RKO (cell line): ENCODE measurements at places on chromosomes 7 and 10.

GRCh38 chr7:118183428-118183785, 557 bp upstream of the LSM8 start:
- DNase-seq: no peak

- no peak for DNase-seq
Measured at GRCh38 chr10:79106256-79107050, 37.7 kb downstream of the ZMIZ1 start.

DNA sequence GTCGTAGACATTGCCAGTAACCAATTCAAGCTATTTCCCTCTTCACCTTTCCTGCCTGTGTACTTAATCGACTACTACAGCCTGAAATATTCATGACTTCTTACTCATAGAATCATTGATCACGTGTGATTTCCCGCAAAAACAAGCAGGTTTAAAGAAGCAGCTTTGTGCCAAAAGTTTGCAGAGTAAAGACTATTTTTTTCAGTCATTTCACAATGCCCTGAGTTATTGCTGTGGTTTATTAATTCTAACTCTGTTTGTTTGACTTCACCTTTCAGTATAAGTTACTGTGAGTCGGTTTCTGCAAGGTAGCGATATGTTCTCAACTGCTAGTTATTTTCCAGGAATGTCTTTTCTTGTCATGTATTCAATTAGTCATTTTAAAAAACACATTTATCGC, 995.3 kb downstream of the SORCS1 start:
- DNase-seq: no peak

GRCh38 chr7:57205000-57205399, 72.8 kb upstream of the ZNF479 start:
- no peak for DNase-seq

- DNase-seq: peak; percentile 91
Measured at GRCh38 chr10:98460837-98461499, 14.2 kb upstream of the HPS1 start.

- DNase-seq: peak; percentile 64
Measured at GRCh38 chr10:35913628-35914027, 271.5 kb upstream of the FZD8 start.
